Caudate nucleus (tissue), 63 donors: ENCODE measurements at places on chromosomes 7 and 10.

DNA sequence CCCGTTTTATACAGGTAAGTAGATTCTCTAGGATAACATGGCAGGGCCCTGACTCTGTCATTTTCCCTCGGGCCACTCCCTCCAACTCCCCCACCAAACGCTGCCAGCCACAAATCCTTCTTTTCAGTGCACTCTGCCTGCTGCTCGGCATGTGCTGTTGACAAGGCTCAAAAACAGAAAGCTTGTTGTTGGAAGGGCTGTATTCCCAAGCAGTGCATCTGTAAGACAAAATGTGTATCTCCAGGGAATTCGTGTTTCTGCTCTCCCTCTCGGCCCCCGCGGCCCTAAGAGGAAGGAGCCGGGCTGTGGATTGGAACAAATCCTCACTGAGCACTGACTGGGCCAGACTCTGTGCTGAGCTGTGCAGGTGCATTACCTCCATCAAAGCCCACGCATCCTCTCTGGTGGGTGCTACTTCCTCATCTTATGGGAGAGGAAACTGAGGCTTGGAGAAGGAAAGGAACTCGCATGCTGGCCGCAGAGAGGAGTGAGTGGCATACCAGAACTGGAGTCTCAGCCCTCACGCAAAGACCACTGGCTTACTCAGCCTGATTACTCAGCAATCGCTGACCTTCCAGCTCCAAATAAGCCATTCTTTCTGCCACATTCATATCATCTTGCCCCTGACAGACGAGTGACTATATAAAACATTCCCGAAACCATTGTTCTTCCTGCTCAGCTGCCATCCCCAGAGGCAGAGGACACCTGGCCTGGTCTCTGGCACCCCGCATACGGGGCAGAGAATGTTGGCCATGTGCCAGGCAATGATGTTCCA lies 33.5 kb upstream of the ENO4 start:
- DNase-seq = no peak

GRCh38 chr10:107443813-107444212 lies 279.3 kb upstream of the SORCS1 start:
- DNase-seq = no peak

DNA sequence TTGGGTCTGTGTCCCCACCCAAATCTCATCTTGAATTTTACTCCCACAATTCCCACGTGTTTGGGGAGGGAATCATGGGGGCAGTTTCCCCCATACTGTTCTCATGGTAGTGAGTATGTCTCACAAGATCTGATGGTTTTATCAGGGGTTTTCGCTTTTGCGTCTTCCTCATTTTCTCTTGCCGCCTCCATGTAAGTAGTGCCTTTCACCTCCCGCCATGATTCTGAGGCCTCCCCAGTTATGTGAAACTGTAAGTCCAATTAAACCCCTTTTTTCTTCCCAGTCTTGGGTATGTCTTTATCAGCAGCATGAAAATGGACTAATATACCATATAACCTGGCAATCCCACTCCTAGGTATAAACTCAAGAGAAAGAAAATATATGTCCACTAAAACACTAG lies 25.9 kb upstream of the SP4 start:
- no peak for DNase-seq

GRCh38 chr7:134527979-134528371 lies 608 bp downstream of the AKR1B10 start:
- no peak for DNase-seq

GRCh38 chr7:155532792-155533119 lies 13.6 kb downstream of the CNPY1 start:
- DNase-seq = no peak

DNA sequence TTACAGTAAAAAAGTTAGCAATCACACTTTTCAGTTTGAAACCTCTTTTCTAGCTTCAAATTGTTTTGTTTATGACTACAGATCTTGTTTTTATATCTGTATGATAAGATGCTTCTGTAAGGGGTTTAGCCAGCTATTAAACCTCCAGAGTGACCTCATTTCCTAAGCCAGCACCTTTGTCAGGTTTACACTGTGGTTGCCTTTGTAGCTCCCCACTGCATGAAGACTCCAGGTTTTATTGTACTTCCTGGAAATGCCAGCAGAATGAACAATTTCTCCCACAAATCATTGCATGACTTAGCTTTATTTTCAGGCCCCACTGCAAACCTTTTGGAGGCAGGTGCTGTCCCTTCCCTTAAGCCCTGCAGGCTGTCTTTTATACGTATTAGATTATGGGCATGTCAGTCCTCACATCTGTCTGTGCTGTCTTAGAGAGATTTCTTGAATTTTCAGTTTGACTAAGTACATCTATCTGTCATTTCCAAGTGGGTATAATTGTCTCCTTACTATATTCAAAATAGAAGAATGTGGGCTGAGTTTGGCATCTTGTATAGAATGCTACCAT lies 8.2 kb upstream of the AGR3 start:
- no peak for DNase-seq

DNA sequence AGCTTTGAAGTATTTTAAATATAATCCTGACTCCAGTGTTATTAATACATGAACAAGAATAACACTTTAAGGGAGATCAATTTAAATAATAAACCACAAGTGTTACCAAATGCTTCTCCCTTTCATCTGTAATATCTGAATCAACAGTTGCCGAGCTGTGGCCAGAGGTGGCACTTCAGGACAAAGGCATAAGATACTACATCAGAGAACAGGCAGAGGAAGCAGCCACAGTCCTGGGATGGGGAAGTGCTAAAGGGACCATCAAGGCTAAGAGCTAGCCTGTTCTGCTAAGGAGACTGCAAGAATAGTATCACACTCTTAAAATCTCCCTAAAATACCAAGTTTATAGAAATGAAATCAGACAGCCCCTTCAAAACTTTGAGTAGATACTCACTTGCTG lies 378.2 kb upstream of the PRKCQ start:
- DNase-seq = no peak

DNA sequence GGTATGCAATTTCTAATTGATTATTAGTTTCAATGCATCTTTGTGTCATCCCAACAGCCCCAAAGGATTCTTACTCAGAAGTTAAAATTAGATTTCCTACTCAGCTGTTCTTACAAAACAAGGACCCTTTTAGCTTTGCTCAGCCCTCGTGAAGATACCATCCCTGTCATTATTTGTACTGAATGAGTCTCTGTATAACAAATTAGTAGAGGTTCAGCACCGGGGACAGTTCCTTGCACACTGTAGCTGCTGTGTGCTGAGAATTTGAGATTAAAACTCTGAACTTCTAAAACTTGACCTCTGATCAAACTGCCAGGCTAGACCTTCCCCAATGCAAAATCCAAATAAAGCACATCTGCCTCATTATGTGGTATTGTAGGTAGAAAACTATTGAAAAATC lies 299.1 kb downstream of the LHFPL3 start:
- no peak for DNase-seq

DNA sequence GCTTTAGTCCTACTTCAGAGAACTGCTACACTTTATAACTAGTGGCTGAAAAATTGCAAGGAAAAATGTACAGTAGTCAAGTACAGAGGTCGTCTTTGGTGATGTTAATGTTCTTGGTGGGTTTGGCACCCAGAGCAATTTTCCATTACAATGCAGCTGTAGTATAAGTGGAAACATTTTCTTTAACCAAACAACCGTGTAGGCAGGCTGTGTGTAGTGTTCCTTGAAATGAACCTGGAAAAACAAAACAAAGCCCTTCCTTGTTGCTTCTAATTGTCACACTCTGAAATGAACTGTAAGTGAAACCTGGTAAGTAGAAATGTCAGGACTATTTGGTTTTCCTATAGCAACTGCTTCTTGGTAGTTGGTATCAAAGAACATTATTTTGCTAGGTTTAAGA lies 256.9 kb downstream of the MDFIC start:
- DNase-seq = no peak

DNA sequence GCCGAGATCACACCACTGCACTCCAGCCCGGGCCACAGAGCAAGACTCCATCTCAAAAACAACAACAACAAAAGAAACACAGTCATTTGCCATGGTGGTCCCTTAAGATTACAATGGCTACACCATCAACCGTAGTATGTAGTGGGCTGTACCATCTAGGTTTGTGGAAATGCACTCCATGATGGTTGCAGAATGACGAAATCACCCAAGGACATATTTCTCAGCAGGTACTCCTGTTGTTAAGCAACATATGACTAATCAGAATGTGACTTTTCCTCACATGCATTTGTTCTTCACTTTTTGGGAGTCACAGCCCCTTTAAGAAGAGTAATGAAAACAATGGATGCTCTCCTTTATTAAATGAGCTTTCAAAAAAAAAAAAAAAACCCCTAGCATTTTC lies 11.0 kb downstream of the SVIL start:
- no peak for DNase-seq

DNA sequence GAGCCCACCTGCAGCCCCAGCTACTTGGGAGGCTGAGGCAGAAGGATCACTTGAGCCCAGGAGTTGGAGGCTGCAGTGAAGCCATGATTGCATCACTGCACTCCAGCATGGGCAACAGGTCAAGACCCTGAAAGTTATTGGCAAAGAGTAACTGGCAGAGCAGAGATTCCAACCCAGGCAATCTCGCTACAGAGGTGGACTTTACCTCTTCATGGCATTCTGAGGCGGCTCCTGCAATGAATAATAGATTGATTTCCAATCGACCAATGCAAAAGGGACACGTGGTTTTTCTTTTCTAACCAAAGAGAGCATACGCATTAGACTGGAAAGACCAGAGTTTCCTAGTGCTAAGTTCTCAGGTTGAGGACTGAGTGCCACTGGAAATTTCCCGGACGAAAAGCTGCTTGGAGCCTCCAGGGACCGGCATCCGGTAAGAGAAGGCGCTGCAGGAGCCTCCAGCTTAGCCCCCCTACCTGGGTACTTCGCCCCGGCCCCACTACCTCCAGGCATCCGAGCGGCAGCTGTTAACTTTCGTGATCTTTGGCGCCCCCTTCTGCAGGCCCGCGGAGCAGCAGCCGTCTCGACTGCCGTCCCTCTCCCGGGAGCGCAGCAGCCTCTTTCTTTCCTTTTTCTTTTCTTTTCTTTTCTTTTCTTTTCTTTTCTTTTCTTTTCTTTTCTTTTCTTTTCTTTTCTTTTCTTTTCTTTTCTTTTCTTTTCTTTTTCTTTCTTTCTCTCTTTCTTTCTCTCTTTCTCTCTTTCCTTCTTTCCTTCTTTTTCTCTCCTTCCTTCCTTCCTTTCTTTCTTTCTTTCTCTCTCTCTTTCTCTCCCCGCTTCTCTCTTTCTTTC lies 4.1 kb downstream of the MBLAC1 start:
- peak; percentile 35 for DNase-seq

GRCh38 chr10:118563373-118563890 lies 32.0 kb downstream of the PRLHR start:
- DNase-seq = no peak

DNA sequence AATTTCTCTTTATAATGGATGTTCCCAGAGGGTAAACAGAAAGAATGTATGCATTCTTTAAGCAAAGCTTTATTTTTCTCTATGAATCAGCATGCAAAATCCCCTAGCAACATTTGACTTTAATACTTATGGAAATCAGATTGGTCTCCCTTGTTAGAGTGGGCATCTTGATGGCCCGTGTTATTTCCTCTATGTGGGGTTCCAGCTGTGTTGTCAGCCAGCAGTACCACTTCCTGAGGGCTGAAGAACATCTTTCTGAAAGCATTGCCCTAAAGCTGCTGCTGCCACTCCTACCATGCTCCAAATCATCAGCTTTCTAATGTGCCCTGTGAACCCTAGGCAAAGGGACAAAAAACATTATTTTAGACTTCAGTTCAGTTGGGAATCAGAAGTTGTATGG lies 70.4 kb upstream of the HECTD2 start:
- no peak for DNase-seq

GRCh38 chr10:131569851-131570715 lies 258.6 kb upstream of the TCERG1L start:
- DNase-seq = no peak

DNA sequence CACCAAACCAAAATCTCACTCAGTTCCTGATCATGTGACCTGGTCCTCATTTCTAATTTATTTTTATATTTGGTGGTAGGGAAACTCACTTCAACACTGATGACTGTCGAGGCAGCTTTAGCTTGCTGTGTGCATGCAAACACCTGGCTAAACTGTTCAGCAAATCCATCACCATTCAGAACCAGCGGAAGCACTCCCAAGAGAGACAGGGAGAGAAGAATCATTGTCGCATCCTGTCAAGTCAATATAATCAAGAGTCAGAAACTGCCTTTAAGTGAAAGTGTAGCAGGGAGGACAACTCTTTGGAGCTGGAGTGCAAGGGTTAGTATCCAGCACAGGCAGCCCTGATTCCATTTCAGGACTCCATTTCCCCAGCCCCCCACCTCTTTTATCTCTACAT lies 300.7 kb downstream of the XPNPEP1 start:
- no peak for DNase-seq

DNA sequence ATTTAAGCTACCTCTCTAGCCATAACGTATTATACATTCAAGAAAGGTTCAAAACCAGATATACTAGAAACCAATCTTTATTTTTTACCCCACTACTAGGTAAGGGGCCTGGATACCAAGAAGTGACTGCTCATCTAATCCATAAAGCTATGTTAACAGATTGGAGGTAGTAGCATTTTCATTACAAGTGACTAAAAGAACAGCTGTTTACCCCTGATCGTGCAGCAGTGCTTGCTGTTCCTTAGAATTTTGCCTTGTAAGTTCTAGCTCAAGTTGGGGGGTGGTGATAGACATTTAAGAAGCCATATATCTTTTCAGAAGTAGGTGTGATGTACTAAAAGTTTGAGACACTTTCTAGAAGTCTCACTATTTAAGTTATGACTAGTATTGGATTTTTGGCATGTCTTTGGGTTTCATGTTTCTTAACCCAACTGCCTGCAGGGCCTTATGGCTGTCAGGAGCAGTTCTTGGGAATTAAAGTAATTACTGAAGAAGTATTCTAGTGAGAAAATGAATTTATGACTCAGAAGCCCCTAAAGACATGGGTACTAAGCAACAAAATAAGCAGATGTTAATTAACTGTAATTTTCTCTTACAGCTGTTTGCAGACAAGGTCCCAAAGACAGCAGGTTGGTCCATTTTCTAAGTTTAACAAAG lies 2.3 kb downstream of the PPIA start:
- no peak for DNase-seq

DNA sequence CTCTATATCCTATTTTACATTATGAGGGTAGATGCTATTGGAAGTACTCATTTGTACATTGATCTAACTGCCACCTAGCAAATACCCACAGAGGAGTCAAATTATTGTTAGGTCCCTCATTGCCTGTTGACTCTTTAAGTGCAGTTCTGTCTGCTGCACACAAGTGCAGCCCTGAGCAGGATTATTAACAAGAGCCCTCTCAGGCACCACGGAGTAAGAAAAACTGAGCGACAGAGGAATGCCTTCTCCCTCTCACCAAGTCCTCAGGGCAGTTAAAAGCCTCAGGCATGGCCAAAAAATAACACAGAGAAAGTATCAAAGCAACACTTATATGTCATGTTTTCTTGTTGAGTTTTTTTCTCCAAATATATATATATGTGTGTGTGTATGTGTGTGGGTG lies 340.0 kb upstream of the NRG3 start:
- no peak for DNase-seq
